Subcutaneous preadipocyte (primary cell): ENCODE measurements at places on chromosomes 12 and 14. TPM values are rescaled to one million over a fixed set of nuclear protein-coding genes. Genes with fewer than 3 reads are reported as not detected.

FOXN3 gene
- 28.2 and 30.1 TPM in 2 replicates for total RNA-seq

TPPP2 gene
- total RNA-seq: not detected in 2 replicates

KRT6C gene
- total RNA-seq: not detected in 2 replicates

RPL10L gene
- not detected in 2 replicates for total RNA-seq

MSRB3 gene
- total RNA-seq: 18.0 and 18.4 TPM in 2 replicates

TC2N gene
- total RNA-seq: 1.2 and 1.5 TPM in 2 replicates

PRR4 gene
- 2.2 and 3.9 TPM in 2 replicates for total RNA-seq
